Left ventricle myocardium superior (tissue), 1 donor: ENCODE measurements at places on chromosomes 1 and 21. TPM values are rescaled to one million over a fixed set of nuclear protein-coding genes. Genes with fewer than 3 reads are reported as not detected.

DMBX1 gene
- not detected for total RNA-seq

GRCh38 chr1:110340207-110340468, 961 bp downstream of the RBM15 start:
- DNase-seq: no peak

BEND5 gene
- 3.9 TPM for total RNA-seq

GRCh38 chr1:26827663-26828062, 1.2 kb downstream of the ZDHHC18 start:
- no peak for DNase-seq

- DNase-seq: no peak
Measured at GRCh38 chr1:119361620-119362344, 6.8 kb upstream of the HAO2 start.

GRCh38 chr1:3368711-3369445, 85.6 kb upstream of the ARHGEF16 start:
- no peak for DNase-seq

- no peak for DNase-seq
Measured at GRCh38 chr1:200258447-200259375, 151.1 kb downstream of the ZNF281 start.

DNA sequence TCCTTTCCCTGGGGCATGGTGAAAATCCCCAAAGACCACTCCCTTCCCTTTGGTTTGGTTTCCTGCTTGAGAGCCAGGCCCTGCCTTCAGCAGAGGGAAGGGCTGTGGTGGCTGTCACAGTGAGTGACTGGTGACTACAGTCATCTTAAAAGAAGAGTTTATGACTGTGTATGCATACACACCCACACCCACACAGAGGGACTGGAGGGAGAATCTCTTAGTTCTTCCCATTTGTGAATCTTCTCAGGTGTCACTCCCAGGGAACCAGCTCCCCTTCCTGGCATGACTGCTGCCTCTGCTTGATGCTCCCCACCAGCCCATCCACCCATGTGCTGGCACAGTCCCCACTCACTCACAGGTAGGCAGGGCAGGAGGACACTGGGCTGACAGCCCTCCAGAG, 3.9 kb upstream of the KCNA2 start:
- no peak for DNase-seq

GRCh38 chr1:21362096-21362495, 71.8 kb upstream of the ECE1 start:
- DNase-seq: no peak

DNA sequence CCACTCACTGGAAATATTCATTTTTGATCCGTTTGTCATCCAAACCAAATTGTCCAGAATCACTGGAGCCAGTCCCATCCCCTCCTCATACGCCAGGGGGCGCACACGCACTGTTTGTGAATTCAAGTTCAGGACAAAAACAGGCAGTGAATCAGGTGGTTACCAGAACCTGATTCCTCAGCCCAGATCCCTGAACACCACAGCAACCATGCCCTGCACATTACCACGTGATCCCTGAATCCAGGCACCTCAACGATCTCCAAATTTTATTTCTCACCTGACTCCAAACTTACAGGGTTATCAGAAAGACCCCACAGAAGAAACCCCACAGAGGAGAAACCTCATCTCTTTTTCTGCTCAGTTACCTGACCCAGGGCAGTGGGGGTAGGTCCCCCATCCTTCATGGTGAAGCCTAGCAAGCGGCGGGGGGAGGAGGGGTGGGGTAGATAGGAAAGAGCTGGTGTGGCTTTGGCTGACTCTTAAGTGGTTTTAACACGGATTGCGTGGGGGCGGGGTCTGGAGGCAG, 1.4 kb upstream of the PTPRF start:
- peak; percentile 90 for DNase-seq

DNA sequence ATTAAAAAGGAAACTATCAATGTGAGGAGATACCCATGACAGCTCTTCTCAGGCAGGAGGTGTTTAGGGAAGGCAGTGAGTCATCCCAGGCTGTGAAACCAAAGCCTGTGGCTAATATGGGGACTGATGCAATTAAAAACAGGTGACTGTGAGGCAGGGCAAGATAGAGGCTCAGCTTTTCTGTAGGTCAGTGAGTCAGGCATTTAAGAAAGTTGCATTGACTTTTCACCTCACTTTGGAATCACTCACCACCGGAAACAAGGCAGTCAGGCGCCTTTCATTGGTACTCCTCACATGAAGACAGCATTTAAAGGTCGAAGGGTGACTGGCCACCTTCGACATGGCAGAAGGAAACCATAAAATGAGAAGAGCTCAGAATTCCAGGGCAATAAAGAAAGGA, 54.5 kb downstream of the PAPPA2 start:
- no peak for DNase-seq

DNA sequence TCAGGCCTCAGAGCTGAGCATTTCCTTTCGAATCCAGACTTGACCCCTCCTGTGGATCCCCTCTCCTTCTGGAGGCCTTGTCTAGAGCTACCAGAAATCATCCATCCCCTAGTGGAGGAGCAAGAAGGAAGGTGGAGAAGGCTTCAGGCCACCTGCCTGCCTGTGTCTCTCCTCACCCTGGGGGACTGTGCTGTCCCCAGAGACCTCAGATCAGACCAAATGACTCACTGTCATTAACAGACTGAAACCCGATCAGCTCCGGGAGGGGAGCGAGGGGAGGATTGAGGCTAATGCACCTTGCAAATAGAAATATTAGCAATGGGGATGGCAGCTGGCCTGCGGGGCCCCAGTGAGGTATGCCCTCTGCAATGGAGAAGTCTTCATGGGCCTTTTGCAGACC, 2.1 kb downstream of the MYBPH start:
- DNase-seq: no peak

- no peak for DNase-seq
Measured at GRCh38 chr1:183058851-183059502, 35.8 kb downstream of the LAMC1 start.

VANGL1 gene
- total RNA-seq: 5.5 TPM

DNA sequence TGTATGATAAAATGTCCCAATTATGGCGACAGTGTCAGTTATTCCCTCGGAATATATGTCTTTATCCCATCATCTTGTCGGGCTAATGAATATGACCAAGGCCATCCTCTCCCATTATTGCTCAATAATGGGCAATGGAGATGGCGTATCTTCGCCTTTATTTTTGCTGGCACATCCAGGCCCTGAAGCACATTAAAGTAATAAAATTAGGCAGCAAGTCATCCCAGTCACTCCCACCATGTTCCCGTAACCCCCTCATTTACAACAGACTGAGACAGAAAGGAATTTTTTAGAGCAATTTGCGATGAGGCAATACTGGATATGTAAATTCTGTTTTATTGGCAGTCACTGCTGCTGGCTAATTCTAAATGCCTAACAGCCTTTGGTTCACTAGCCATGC, 35.3 kb downstream of the CLIC6 start:
- DNase-seq: no peak

DNA sequence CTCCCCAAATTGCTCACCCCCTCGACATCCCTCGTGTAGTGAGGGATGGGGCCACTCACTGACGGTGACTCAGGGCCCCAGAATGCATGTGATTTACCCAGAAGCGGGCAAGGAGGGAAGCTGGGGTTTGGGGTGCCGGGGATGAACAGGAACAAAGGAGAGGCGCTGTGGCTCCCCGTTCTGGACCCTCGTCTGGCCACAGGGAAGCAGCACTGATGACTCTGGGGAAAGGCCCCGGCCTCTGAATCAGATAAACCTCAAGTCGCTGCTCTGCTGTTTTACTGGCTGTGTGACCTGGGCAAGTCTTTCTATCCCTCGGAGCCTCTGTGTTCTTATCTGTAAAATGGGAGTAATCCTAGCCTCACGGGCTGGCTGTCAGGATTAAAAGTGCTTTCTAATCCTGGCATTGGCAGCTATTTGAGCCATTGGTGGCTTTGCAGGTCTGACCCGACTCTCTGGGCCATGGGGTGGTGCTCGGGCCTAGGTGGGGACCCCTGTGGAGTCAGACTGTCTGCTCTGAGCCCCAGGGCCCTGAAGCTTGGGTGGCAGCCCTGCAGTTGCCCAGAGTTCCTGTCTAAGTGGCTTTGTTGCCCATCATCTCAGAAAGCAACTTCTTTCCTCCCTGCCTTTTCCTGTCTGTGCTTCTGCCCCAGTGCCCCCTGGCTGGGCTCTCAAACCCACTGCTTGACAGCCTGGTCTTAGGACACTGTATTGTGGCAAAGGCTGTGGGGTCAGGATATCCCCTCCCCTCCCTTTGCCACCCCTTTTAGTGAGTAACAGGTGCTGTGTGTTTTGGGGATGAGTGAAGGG, 5.5 kb downstream of the TNFRSF1B start:
- DNase-seq: no peak

DNA sequence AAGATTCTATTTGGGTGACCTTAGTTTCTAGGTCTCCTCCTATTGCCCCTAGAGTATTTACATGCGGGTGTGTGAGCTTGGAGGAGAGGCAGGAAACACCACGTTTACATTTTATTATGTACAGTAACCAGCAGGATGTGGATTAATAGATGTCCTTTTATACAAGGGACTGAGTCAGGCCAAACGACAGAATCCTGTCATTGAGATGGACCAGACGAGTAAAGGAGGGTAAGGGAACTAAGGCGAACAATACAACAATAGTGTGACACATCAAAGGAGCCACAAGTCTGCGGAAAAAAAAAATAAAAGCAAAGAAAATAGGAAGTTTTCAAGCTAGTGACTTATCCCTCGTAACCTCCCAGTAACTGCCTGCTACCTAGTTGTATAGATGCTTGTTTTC, 151.1 kb downstream of the GABPA start:
- no peak for DNase-seq

SYTL1 gene
- total RNA-seq: 1.1 TPM

ANGPTL1 gene
- total RNA-seq: 6.6 TPM

GRCh38 chr1:54053745-54054437, 483 bp downstream of the TCEANC2 start:
- DNase-seq: no peak

DNA sequence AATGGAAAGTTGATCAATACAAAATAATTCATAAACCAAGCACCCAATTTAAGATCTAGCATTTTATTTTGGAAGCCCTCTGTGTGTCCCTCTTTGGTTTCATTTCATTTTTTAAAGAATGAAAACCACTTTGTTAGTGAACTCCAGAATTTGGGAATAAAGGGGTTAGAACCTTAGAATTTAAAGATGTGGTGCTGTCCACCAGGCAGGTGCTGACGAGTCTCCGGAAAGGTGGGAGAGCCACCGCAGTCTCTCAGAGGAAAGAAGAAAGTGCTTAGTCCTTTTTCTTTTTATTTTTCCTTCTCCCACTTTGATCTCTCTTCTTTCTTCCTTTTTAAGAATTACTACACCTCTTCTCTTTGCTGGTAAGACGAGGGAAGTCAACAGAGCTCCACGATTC, 20.5 kb upstream of the HIVEP3 start:
- no peak for DNase-seq

GRCh38 chr1:26555550-26555981, 26.0 kb downstream of the RPS6KA1 start:
- DNase-seq: no peak

DNA sequence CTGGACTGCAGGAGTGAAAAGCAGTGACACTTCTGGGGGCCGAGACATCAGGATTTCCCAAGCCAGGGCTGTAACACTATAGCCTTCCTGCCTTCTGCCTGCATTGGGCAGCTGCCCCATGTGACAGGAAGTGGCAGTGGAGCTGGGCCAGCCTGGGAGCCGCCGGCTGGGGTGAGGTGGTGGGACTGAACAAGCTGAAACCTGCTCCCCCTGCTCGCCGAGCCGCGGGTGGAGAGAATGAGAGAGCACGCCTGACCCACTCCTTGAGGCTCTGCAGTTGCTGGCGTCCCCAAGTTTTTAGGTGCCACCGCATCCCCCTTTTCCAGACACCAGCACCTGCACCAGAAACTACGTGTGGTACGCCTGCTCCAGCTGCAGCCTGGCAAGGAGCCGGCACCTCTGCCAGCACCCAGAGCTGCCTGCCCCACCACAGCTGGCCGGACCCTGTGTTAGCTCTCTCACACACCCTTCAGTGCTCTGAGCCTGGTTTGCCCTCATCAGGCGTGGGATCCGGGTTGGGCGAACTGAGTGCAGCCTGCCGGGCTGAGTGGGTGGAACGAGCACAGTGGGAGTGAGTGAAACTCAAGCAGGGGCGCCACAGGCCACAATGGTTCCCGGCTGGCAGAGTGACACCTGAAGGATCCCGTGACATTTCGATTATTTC, 119.4 kb downstream of the AKT3 start:
- peak; percentile 41 for DNase-seq

GRCh38 chr1:37905727-37906126, 41.1 kb downstream of the INPP5B start:
- no peak for DNase-seq
